ENCODE measurements at places on chromosomes 2 and 18.

- DNase-seq = no peak
Measured at GRCh38 chr2:119782308-119783027, 22.7 kb downstream of the PTPN4 start.

- DNase-seq = no peak
Measured at GRCh38 chr2:191486584-191487320, 191.2 kb upstream of the NABP1 start.

GRCh38 chr18:38368886-38369285, 803.3 kb upstream of the CELF4 start:
- no peak for DNase-seq

DNA sequence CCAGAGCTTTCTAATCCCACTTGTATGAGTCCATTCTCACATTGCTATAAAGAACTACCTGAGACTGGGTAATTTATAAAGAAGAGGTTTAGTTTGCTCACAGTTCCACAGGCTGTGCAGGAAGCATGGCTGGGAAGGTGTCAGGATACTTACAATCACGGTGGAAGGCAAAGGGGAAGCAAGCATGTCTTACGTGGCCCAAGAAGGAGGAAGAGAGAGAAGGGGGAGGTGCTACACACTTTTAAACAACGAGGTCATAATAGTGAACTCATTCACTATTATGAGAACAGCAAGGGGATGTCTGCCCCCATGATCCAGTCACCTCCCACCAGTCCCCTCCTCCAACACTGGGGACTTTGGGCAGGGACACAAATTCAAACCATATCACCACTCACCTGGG, 67.8 kb downstream of the TTC32 start:
- DNase-seq = no peak

- no peak for DNase-seq
Measured at GRCh38 chr2:82330155-82330554, 2025.6 kb upstream of the LRRTM1 start.

DNA sequence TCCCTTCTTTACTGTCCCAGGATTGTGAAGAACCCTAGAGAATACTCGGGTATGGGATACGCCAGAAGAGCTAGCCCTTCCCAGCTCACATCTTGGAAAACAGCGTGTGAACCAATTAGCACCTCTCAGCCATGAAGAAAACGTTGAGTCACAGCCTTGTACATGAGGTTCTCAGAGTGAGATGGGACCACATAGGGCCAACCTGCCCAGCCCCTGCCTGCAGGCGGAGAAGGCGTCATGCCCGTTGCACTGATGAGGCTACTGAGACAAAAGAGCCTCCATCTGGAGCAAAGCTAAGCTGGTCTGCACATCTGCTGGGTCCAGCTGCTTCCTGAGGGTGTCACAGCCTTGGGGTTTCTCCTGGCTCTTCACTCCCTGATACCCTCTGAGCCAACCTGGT, 92.2 kb downstream of the LBH start:
- DNase-seq = no peak

GRCh38 chr2:232714969-232715368, 17.8 kb downstream of the GIGYF2 start:
- no peak for DNase-seq
